ENCODE measurements at places on chromosomes 12 and 14.

GRCh38 chr14:103552846-103553210 lies 9.6 kb downstream of the BAG5 start:
- DNase-seq: no peak

GRCh38 chr12:23113781-23114180 lies 488.8 kb downstream of the ETNK1 start:
- DNase-seq: no peak

DNA sequence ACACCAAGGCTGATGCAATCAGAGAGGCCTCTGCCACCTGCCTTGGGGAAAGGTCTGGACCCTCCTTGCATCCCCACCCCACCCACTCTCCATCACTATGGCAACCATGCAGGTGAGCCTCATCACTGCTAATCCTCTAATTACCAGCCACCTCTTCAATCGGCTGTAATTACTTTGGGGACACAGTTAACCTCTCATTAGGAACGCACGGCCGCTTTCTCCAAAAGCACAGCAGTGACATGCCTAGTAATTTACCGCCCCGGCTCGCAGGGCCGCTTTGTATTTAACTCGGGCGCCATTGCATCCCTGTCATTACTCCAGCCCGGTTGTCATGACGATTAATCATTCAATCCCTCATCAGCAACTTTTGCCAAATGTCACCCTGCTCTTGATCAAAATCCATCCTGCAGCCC lies 36.3 kb upstream of the FAM222A start:
- DNase-seq: no peak

- DNase-seq: no peak
Observed at GRCh38 chr12:56634242-56634836, 4.2 kb upstream of the BAZ2A start.

GRCh38 chr12:76014007-76014406 lies 17.6 kb downstream of the PHLDA1 start:
- no peak for DNase-seq

- no peak for DNase-seq
Observed at GRCh38 chr14:38959021-38959420, 144.0 kb downstream of the SEC23A start.

- no peak for DNase-seq
Observed at GRCh38 chr12:114681116-114681871, 2.7 kb downstream of the TBX3 start.

- no peak for DNase-seq
Observed at GRCh38 chr14:87055007-87055406, 938.0 kb downstream of the GALC start.

DNA sequence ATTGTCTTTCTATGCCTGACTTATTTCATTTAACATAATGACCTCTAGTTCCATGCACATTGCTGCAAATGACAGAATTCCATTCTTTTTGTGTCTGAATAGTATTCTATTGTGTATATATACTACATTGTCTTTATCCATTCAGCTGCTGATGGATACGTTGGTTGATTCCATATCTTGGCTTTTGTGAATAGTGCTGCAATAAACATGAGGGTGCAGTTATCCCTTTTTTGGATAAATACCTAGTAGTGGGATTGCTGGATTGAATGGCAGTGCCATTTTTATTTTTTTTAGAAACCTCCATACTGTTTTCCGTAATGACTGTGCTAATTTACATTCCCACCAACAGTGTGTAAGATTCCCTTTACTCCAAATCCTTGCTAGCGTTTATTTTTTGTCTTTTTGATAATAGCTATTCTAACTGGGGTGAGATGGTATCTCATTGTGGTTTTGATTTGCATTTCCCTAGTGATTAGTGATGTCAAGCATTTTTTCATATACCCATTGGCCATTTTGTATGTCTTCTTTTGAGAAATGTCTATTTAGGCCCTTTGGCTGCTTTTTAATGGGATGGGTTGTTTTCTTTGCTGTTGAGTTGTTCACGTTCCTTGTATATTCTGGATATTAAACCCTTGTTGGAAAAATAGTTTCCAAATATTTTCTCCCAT lies 2.3 kb downstream of the OAS2 start:
- DNase-seq: no peak

DNA sequence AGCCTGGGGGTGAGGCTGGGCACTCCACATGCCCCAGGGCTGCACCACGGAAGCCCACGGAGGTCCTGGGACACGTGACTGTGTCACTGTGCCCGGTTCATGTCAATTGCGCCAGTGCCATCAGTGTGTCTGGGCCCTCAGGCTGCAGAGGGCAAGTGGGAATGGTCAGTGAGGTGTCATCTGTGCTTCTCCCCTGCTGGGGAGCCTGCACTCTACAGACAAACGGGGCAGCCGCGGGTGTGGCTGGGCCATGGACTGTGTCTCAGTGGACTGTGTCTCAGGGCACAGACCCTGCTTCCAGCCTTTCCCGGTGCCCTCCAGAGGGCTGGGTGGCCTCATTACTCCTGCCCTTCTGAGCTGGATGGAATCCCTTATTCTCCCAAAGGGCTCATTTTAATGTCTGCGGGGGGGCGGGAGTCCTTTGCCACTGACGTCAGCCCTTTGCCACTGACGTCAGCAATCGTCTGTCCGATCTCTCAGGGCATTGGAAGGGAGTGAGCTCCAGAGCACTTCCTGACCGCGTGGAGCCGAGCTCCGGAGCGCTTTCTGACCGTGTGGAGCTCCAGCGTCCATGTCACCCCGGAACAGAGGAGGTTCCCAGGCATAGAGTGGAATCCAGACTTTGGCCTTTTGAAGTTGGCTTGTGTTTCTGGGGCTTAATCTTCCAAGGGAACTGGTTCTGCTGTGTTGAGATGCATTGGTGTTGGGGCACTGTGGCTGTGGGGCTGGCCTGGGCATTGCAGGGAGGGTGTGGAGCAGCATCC lies 72.4 kb downstream of the ADGRD1 start:
- no peak for DNase-seq

DNA sequence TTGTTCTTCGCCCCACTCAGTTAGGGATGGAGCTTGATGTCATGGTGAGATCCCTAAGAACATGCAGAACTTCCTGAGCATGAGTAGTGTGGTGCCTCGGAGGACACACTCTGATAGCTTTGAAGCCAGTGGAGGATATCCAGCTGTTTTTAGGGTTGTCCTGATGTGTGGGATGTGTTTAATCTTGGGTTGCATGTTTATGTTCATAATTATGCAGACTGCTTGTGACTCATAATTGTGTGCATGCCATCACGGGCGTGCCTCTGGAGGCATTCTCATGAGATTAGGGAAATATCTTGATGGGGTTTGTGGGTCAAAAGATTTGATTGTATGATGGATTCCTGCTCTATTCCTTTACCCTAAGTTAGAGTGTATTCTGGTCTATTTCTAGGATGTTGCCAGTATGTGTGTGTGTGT lies 267.4 kb upstream of the PELI2 start:
- no peak for DNase-seq

DNA sequence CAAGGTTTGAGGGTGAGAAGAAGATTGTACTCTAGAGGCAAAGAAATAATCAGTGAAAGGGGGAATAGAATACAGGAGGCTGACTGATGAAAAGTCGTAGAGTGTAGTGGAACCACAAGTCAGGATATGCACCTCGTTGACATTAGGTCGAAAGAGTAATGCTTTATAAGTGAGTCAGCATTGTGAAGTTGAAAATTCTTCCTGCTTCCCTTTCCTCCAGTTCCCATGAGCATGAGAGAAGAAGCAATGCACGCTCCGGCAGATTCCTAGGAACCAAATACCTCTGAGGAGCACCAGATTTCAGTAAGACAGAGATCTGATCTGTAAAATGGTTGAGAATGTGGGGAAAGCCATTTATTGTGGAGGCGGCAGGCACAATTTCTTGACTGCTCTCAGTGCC lies 16.5 kb downstream of the CCER1 start:
- DNase-seq: no peak

- no peak for DNase-seq
Observed at GRCh38 chr12:6684609-6685008, 4.6 kb downstream of the ZNF384 start.

DNA sequence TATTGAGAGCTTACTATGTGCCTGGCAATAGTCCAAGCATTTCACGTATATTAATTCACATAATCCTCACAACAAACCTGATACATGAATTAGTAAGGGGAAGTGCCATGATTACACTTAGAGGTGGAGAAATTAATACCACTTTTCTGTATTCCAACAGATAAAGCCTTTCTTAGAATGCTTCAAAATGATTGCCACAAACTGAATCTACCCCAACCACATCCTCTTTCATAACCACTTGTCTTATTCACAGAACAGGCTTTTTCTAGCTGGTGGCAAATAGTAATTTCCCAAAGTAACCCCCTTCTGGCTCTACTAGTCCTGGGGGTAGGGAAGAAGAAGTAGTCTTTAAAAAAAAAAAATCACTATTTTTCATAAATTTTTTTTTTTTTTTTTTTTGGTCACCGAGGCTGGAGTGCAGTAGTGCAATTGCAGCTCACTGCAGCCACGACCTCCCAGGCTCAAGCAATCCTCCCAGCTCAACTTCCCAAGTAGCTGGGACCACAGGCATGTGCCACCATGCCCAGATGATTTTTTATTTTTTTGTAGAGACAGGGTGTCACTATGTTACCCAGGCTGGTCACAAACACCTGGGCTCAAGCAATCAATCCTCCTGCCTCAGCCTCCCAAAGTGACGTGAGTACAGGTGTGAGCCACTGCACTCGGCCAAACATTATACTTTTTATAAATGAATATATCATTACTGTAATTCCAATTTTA lies 59.0 kb upstream of the ARID2 start:
- no peak for DNase-seq

DNA sequence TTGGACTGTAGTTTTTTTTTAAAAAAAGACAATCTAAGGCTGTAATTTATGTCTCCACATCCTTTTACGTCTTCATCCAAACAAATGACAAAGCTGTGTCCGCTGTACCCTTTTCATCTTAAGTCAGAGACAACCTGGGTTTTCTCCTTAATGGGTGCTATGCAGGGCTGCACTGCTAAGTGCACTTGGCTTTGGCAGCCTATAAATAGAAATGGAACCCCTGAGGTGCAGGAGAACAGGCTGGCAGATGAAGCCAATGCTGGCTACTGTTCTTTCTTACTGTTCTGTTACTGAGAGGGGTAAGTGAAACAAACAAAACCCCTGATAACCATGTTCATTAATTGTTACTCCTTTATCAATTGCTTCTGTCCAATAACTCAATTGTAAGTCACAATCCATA lies 47.1 kb upstream of the KICS2 start:
- no peak for DNase-seq

GRCh38 chr12:10030446-10030845 lies at the start of gene CLEC9A:
Gene CLEC9A (plus strand): TSS chr12:10030682. CDS start chr12:10052688, 22,006 bp downstream.
- DNase-seq: no peak

GRCh38 chr12:125271892-125272291 lies 206.7 kb downstream of the AACS start:
- DNase-seq: no peak

DNA sequence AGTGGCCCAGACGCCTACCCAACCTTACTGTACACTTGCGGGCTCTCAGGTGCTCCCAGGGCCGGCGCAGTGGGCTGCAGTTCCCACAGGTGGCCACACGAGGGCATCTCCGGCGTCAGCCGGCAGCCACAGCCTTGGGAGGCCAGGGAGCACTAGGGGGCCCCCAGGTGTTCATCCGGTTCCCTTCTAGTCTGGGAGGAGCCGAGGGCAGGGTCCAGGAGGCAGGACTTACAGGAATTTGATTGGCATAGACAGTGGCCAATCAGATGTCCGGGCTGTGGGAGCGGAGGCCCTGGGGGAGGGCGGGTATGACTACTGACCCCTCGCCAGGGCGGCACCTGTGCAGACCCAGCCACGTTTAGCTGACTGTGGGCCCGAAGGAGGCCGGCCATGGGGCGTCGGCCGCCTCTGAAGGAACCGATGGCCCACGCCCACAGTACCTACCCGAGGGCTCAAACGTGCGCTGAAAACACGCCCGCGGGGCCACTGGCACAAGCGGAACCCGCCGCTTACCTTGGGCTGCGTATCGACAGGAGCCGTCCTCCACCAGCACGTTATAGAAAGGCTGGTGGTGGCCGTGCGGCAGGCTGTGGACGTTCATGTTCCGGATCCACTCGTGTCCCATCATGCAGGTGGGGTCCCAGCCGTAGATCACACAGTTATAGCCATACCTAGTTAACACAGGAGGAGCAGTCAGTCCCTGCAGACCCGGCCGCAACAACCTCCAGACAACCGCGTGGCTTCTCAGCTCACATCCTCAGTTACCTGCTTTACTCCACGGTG lies 34.8 kb downstream of the FBXO21 start:
- no peak for DNase-seq

DNA sequence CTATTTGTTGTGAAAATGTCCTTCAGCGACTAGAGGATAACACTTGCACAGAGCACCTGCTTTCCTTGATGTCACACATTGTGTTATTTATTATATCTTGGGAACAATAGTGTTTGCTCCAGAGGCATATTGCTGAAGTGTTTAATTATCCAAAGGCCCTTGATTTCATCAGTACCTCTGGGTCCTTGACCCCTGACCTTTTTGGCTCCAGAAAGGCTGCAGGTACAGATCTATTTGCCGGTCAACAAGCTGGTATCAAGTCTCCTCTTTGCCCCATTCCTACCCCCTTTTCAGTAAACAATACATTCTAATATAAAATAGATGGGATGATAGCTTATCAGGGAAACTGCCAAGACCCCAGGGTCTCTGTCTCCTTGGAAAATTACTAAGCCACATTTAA lies 206.8 kb downstream of the DACT1 start:
- no peak for DNase-seq

DNA sequence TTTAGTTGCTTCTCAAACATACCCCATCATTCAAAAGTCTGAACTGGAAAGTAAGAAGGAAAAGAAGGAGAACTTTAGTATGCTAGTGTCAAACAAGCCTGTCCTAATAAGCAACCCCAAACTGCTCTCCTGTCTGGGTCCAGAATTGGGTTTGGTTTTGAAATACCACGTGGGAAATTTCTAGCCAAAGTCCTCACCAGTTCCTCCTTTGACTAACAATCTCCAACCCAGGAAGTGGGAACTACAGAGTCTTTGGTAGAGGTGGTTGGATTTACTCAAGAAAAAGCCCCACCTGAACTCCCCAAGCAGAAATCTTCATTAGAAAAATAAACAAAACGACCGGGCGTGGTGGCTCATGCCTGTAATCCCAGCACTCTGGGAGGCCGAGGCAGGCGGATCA lies 17.4 kb upstream of the EIF4B start:
- DNase-seq: no peak

DNA sequence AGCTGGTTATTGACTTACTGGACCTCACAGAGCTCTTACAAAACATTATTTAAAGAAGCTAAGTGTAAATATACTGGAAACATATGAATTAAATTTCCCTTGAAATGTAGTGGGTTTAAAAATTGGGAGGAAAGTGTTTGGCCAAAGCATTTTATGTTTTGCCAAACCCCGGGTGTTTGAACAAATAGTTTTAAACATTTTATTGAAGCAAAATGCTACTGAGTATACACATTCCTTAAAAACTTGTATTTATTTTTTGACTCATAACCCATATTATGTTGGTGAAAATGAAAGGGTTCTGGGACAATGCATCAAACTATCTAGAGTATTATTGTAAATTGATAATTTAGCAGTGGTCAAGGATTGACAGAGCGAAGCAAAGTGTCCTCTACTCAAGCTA lies 1048.5 kb downstream of the SLC6A15 start:
- DNase-seq: no peak

- no peak for DNase-seq
Observed at GRCh38 chr12:55072083-55072482, 52.3 kb downstream of the NEUROD4 start.

Measured in GM04503 (cell line).